ENCODE measurements at places on chromosomes 1 and 21. TPM values are rescaled to one million over a fixed set of nuclear protein-coding genes. Genes with fewer than 3 reads are reported as not detected.

The CFHR5 gene
- total RNA-seq = not detected

The GOLT1A gene
- total RNA-seq = not detected

The SLC35F3 gene
- total RNA-seq = not detected

The KLHDC8A gene
- not detected for total RNA-seq
